Activated T-helper 1 cell treated with anti-CD3 and anti-CD28 coated beads, Interleukin-12 subunit alpha, Interleukin-12 subunit beta, Interleukin-2, Interleukin-4 antibody, amounts not matched to agents 30 ng/mL and 10 ng/mL and 1 ng/mL, durations not matched to agents 14 hours and 24 hours and 36 hours (primary cell): ENCODE measurements at places on chromosomes 7 and 10. TPM values are rescaled to one million over a fixed set of nuclear protein-coding genes. Genes with fewer than 3 reads are reported as not detected.

- H3K36me3 ChIP-seq = peaks cover 4% of the 10 kb centered on the region
- no peaks in the 10 kb centered on the region for H3K4me1 ChIP-seq
- no peak overlapping the region for H3K4me3 ChIP-seq
Measured at GRCh38 chr10:97003151-97003803, 171.2 kb downstream of the LCOR start.

DNA sequence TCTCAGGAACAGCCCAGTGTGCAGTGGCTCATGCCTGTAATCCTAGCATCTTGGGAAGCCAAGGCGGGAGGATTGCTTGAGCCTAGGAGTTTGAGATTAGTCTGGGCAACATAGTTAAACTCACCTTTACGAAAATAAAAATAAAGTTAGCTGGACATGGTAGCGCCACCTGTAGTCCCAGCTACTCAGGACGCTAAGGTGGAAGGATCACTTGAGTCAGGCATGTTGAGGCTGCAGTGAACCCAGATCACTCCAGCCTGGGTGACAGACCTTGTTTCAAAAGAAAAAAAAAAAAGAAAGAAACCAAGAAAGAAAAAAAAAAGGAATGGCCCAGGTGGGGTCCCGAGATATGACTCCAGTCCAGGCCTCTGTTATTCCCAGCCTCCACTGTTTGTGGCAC, 96.6 kb downstream of the SLC25A13 start:
- H3K27ac ChIP-seq = no peak overlapping the region
- H3K27me3 ChIP-seq = no peaks in the 10 kb centered on the region
- peaks cover 7% of the 10 kb centered on the region for H3K36me3 ChIP-seq
- no peak for DNase-seq

The FGFBP3 gene
- total RNA-seq = 2.5 TPM in 2 replicates

GRCh38 chr7:118657391-118658005, 433.0 kb downstream of the ANKRD7 start:
- DNase-seq = no peak
- no peak overlapping the region for H3K27ac ChIP-seq
- H3K27me3 ChIP-seq = no peaks in the 10 kb centered on the region
- no peak overlapping the region for H3K4me3 ChIP-seq
- no peaks in the 10 kb centered on the region for H3K4me1 ChIP-seq

DNA sequence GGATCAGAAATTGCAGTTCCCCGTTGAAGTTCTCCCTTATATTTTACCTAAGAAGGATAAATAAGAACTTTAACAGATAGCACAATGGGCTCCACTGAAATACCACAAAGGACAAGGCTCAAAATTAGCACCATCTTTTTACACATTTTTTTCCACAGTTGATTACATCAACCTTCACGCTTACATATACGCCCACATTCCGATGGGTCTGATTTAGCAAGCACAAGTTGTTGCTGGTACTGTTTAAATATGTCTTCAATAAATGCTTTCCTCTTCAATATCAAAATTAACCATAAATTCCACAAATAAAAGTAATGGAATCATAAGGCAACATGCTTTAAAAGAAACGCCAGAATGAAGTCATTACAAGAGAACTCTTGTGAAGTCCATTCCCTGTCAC, 79.5 kb downstream of the NEBL start:
- no peak for DNase-seq
- no peaks in the 10 kb centered on the region for H3K27me3 ChIP-seq
- no peaks in the 10 kb centered on the region for H3K36me3 ChIP-seq
- H3K4me3 ChIP-seq = no peak overlapping the region
- no peak overlapping the region for H3K27ac ChIP-seq

DNA sequence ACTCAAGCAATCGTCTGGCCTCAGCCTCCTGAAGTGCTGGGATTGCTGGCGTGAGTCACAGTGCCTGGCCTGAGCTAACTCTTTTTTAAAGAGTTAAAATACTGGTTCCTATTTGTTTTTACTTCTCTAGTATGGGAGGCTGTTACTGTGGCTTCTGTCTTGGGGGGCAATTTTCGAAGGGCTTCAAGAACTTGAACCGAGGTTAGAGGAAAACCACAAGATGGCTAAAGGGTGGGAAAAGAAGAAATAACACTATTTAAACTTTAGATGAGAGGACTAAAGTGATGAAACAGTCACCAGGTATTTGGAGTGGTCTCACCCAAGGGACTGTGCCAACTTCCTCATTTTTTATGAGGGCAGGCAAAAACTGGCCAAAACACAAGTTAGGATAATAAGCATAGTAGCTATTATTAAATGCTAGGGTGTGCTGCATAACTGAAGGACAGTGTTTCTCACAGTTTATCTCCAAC, 17.8 kb downstream of the MET start:
- H3K36me3 ChIP-seq = no peaks in the 10 kb centered on the region
- no peak overlapping the region for H3K4me3 ChIP-seq
- peaks cover 16% of the 10 kb centered on the region for H3K27me3 ChIP-seq
- H3K27ac ChIP-seq = no peak overlapping the region
- no peaks in the 10 kb centered on the region for H3K4me1 ChIP-seq
